ENCODE measurements at places on chromosomes 7 and 10. TPM values are rescaled to one million over a fixed set of nuclear protein-coding genes. Genes with fewer than 3 reads are reported as not detected.

Gene HMX2
- total RNA-seq, result not detected

Gene ADAM22
- total RNA-seq, result 2.1 TPM

Gene ANXA8
- 94.1 TPM for total RNA-seq

Gene ELN
- total RNA-seq, result 96.2 TPM

Gene HABP2
- total RNA-seq, result not detected

Gene MSMB
- total RNA-seq, result 14.5 TPM

Gene TES
- total RNA-seq, result 34.1 TPM

Gene IL6
- total RNA-seq, result not detected

Gene SYT15B
- total RNA-seq, result 1.3 TPM
